ENCODE measurements at places on chromosomes 13 and 19.

GRCh38 chr13:45078003-45078402, 42.3 kb upstream of the GTF2F2 start:
- no peak for DNase-seq

GRCh38 chr19:31641591-31641990, 292.4 kb upstream of the TSHZ3 start:
- DNase-seq, result no peak

- DNase-seq, result no peak
These were observed 6.7 kb downstream of the EXOC3L2 start for GRCh38 chr19:45238556-45238955.

- DNase-seq, result no peak
These were observed 929.8 kb upstream of the SLITRK1 start for GRCh38 chr13:84812078-84812477.

GRCh38 chr19:40717325-40717879, 490 bp downstream of the ITPKC start:
- DNase-seq, result no peak

- DNase-seq, result no peak
These were observed 29.2 kb downstream of the ZNF45 start for GRCh38 chr19:43905897-43906296.

All from right renal pelvis (tissue), 4 donors.